ENCODE measurements at places on chromosomes 2 and 18.

DNA sequence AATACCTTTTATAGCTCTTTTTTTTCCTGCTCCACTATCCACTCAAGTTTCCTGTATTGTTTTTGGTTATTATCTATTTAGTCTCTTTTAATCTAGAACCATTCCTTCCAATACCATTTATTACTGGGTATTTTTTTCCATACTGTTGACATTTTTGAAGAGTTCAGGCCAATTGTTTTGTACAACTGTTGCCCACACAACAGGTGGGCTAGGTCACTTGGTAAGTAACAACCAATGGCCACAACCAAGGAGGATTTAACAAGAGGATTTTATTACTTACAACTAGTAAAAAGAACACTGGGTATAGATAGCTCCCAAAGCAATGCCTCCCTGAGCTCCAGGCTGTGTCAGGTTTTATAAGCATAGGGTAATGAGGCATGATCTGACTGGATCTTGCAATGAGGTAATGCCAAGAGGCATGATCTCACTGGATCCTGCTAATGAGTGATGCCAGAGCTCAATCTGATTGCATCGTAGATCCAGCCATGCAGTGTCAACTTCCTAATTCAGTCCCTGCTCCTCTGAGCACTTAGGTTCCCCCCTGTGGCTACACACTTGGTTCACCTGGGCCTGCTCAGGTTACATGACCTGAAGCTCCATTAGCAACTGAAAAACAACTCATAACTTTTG, 7.1 kb upstream of the CEP68 start:
- no peak for DNase-seq

DNA sequence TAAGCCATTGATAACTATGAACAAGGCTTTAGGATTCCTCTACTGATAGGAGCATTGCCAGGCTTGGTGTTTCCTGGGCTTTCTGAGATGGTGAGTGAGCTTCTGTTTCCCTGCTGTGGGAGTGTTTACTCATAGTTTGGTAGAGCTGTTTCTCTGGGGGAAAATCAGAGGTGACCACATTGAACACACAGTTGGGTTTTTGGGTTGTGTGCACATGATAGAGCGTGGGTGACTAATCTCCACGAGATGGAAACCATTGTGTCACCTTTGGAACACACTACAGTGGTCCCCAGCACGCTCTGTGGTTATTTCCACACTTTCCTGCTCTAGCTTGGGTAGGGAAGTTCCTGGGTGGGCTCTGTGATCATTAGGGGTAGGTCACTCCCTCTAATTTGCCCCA, 5.4 kb downstream of the IL1R1 start:
- no peak for DNase-seq

DNA sequence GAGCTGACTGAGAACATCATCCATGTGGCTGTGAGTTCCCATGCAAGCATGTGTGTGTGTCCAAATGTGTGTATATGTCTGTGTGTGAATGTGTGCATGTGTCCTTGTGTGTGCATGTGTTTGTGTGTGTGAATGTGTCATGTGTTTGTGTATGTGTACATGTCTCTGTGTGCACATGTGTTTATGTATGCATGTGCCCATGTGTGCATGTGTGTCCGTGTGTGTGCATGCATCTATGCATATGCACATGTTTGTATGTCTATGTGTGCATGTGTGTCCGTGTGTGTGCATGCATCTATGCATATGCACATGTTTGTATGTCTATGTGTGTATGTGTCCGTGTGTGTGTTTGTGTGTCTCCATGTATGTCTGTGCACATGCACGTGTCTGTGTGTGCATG, 99.7 kb downstream of the LBH start:
- no peak for DNase-seq

DNA sequence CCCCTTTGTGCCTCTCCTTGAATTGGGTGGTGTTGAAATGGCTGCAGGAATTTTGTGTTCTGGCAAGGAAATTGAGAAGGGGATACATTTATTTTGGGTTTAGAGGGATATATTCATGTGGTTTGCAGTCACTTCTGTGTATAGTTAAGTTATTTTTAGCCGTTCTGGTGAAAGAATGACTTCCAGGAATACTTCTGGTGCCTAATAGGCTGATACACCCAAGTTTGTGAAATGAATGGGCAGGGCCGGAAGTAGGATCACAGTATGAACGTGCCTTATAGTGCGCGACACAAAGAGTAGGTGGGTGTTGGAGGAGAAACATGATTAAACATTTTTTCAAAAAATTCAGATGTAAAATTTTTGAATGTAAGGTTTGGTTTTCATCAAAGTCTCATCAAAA, 168.6 kb upstream of the ATP5MC3 start:
- DNase-seq = no peak

DNA sequence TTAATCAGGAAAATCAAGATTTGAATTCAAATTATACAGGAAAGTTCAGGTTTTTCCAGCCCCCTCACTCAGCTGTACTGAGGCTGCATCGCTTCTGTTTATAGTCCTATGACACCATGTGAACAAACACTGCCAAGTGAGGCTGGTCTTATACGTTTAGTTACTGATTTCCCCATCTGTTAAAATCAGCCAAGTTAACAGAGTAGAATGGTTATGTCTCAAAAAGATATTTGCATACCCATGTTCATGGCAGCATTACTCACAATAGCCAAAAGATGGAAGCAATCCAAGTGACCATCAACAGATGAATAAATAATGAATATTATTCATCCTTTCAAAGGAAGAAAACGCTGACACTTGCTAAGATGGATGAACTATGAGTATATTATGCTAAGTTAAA, 43.8 kb downstream of the REEP1 start:
- DNase-seq = peak; percentile 18

DNA sequence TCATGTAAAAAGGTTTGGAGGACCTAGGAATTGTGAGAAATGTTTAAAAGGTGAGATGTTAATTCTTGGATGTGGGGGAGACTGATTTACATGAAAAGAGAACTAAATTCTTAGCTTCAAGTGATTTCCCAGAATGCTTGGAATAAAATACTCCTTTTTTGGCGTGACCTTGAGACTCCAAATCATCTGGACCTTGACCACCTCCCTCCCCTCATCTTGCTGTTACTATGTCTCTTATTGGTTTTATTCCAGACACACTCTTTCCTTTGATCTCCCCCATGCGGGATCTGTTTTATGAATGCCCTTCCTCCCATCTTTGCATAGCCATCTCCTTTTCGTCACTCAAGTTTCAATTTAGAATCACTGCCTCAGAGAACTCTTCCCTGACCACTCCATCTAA, 20.0 kb upstream of the LRRTM1 start:
- DNase-seq = no peak

DNA sequence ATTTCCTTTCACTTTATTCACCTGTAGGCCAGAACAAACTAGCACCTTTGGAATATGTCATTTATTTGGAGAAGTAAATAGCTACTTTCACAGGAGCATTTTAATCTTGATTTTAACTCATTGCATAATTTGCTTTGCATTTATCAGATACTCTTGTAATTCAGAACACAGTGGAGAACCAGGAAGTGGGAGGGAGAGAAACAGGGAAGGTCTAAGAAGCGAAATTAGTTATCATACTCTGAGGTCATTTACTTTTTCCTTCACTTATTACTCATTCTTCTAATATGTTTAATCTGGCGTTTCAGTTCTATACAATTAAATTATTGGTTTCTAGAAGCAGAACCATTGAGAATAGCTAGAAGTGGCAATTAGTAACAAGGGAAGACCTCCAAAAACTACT, 20.7 kb downstream of the RBM44 start:
- DNase-seq = peak; percentile 33

- DNase-seq = no peak
Observed at GRCh38 chr2:207612714-207613113, 12.5 kb downstream of the METTL21A start.

GRCh38 chr2:204024503-204024902, 87.9 kb downstream of the ICOS start:
- DNase-seq = peak; percentile 61

DNA sequence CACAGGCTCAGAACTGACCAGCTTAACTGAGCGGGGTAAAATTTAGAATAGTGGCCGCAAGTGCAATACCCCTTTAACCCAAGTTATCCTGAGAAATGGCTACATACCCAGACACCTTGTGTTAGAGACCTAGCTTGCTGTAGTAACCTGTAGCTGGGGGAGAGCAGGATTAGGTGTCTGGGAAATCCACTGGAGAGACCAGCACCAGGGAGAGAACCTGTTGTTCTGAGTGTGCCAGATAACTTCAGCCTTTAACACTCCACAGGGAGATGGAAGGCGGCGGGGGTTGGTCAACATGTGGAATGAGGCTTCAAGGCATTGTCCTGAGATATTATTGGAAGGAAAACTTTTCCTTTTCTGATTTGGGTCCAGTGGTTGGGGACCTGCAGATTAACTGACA, 356.0 kb downstream of the PTPRM start:
- peak; percentile 7 for DNase-seq

DNA sequence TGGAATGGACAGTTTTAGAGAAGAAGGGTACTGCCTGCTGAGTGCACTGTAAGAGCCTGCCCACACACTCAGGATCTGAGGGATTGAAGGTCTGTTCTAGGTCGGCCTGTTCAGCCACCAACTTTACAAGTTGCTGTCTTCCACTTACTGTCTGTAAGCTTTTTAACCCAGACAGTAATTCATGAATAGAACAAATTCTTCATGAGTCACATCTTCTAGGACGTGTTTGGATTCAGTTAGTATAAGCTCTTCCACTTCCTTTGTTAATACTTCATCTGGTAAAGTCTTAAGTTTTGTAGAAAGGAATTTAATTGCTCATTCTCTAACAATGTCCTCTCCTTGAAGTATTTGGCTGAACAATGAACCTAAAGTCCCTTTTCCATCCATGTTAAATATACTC, 74.6 kb downstream of the PDE11A start:
- DNase-seq = peak; percentile 39

GRCh38 chr2:236346366-236346765, 82.2 kb upstream of the ASB18 start:
- DNase-seq = no peak

GRCh38 chr2:160425434-160426151, 68.0 kb downstream of the RBMS1 start:
- DNase-seq = no peak

GRCh38 chr2:1874950-1875349, 130.6 kb upstream of the PXDN start:
- DNase-seq = no peak

GRCh38 chr18:31920277-31920676, 22.7 kb downstream of the TRAPPC8 start:
- no peak for DNase-seq

- DNase-seq = peak; percentile 71
Observed at GRCh38 chr2:70643715-70644114, 90.1 kb upstream of the TGFA start.

GRCh38 chr2:37730037-37730818, 58.8 kb upstream of the CDC42EP3 start:
- DNase-seq = peak; percentile 5

DNA sequence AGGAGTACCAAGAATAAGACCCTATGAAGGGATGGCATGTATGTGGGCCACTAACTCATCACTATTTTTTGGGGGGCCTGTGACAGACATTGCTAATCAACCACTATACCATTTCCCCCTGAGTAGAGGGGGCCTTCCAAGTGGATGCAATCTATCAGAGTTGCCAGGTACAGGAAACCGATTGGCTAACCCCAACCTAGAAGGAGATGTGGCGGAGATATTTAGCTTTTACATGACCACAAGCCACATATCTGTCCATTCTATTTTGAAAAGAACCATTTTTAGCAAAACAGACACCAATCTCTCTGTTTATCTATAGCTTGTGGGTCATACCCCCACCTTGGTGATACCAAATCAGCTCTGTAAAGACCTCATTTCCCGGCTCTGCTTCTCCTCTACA, 51.0 kb downstream of the PAX8 start:
- no peak for DNase-seq

DNA sequence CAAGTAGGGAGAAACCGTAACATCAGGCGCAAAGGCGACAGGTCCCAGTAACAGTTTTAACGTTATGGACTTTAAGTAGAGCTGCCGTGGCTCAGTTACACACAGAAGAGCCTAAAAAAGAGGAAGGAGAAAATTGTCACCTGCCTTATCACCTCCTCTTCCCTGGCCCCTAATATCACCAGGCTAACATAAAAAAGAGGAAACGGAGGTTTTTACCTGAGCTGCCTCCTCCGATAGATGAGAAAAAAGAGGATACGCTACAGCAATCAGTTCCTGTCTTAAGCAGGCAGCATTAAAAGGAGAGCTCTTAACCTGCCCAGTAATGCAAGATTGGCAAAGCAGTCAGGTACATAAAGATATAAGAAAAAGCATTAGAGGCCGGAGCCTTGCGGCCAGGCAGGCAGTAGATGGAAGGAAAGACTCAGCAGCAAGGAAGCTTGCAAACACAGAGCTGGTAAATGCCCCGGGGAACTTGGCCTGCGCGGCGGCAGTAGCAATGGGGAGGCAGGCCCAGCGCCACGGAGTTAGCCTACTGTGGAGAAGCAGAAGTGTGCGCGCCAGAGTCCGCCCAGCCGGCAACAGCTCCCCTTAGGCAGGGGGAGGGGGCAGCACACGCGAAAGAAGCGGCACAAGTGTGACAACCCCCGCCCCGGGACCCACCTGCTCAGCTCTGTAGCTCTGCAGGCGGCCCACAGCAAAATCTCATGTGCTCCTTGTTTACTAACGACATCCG, 116.3 kb upstream of the SCN7A start:
- no peak for DNase-seq

DNA sequence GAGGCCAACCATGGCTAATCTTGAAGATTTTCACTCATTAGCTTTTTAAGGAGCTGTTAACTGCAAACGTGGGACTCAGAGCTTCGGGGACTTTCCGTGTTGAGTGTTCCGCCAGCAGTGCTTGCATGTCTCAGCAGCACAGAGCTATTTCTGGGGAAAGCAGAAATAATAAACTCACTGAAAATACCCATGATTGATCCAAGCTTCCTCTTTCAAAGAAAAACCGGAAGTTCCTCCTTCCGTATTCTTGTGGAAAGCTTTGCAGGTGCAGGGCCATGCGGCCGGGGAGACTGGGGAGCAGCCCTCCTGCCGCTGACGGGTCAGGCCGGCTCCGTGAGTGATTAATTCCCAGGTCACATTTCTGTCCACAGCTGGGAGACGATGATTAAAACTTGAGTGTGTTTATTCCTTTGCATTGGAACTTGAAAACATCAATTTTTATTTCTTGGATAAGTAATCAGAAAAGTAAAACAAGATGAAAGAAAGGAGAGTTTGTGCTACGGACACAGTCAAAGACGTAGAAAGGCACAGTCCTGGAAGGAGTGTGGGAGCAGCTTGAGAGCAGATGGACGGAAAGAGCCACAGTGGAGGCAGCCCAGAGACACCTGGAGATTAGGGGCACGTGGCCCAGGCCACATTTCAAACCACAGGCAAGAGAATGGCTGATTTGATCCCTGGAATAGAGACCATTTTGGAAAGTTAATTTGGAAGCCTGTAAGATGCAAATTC, 54.2 kb upstream of the CTDP1 start:
- peak; percentile 4 for DNase-seq

GRCh38 chr2:123077101-123077500, 948.0 kb upstream of the CNTNAP5 start:
- DNase-seq = no peak

Data from epithelial cell of esophagus (primary cell).